NCI-H1694 treated with DMSO at 0.1 percent for 48 hours (cell line): ENCODE measurements at places on chromosomes 4 and X.
A peak's percentile ranks its signal among the peaks of the same experiment; 100 is the strongest.

DNA sequence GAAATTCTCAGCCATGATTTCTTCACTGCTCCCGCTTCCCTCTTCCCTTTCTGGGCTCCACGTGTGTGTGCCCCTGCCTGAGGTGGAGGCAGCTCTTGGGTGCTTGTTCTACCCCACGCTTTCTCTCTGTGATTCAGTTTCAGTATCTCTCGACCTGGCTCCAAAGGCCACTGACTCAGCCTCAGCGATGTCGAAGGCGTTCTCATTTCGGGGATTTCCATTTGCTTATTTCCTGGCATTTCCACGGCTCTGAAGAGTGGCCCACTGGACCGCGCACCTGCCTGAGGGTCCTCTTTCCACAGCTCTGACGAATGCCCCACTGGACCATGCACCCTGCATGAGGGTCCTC is 52.4 kb downstream of the GAK start:
- DNase-seq = no peak

DNA sequence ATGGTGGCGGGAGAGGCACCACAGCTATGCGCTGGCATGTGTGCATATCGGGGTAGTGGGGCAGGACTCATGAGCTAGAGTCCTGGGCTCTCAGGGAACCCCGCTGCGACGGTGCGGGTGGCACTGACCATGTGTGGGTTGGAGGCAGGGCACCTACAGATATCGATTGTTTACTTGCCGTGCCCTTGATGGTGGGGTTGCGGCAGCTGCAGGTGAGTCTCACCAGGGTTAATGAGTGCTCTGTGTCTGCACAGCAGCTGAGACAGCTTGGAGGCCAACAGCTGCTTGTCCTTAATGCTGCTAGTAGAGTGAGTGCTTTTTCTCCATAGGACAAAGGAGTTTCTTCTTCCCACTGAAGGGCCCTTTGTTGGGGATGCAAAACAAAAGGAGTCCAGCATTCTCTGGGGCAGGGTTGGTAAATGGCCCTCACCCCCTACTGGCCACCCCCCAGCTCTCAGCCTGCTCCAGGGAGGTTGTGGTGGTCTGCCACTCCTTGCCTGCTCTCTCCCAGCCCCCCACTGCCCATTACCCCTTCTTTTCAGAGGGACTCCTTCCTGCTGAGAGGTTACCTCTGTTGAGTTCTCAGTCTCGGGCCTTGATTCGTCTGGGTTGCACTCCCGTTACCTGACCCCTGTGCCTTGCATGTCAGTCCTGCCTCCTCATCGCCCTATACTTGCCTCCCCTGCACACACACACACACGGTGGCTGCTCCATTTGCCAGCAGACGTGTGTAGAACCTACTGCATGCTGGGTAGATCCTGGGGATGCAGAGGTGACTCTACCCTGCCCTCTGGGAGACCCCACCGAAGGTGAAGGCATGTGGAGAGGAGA is 52.8 kb downstream of the TBC1D14 start:
- no peak for DNase-seq

DNA sequence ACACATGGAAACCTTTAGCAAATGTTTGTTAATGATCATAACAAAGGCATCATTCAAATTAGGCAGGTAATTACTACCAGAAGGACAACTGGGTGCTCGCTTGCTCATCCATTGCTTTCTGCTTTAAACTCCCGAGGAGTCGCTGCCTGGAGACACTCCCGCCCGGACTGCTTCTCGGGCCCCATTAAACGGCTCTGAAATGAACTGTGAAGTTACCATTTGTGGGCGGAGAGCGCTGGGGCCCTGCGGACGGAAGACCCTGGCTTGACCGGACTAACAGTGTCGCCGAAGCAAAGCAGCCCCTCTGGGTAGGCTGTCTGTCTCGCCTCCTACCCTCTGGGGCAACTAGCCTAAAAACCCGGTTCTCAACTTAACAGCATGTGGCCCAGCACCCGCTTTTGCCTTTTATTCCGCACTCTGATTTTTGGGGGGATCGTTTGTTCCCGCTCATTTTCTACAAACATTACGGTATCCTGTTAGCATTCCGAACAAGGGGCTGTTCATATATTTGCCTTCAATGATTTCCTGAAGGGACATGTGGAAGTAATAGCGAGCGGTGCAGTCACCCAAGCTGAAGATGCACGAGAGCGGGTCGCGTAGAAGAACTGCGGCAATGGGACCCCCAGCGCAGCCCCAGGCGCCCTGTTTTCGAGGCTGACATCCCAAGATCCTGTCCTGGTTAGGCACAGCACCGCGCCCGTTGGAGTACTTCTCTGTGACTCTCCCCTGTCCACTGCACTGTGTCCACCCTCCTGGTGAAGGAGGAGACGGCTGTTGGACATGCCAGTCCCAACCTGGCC is 1.6 kb upstream of the PDGFRA start:
- no peak for DNase-seq

GRCh38 chr4:156924774-156925315 is 46.8 kb downstream of the PDGFC start:
- DNase-seq = no peak

DNA sequence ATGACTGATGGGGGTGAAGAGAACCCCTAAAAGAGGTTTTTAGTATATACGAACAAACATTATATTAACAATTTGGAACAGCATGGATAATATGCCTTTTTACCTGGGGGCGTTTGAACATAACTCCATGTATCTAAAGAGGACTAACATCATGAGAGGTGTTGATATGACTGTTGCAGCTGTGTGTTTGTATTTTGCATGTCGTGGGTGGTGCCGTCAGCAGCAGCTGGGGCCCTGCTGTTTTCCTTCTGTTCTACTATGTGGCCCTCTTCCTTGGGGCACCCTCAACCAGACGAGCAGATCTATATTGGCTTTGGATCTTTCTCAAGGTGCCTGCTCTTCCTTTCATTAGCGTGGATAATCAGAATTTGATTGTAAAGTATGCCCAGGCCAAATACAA is 11.2 kb downstream of the GBA3 start:
- DNase-seq = no peak

GRCh38 chrX:134821370-134821769 is 163.1 kb upstream of the PLAC1 start:
- no peak for DNase-seq

DNA sequence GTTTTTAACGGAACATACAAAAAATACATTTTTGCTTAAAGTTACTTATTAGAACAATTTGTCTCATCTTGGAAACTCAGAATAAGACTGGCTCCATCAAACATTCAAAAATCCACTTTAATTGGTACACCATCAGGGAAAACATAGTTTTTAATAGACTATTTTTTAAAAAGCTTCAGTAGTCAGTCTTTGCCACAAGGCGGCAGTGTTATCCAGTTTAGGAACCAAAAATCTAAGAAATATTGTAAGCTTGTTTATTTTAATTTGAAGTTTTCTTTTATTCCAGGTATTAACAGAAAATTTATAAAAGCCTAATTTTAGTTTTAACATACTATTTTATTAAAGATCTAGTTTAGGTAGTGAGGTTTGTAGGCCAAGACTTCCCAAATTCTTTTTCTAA is 107.7 kb downstream of the APOOL start:
- peak; percentile 3 for DNase-seq

- DNase-seq = no peak
Measured at GRCh38 chr4:53532521-53532920, 58.8 kb downstream of the LNX1 start.

- DNase-seq = no peak
Measured at GRCh38 chr4:41620594-41621256, 82.8 kb downstream of the LIMCH1 start.

GRCh38 chrX:17376431-17377077 is 1.6 kb downstream of the NHS start:
- no peak for DNase-seq

GRCh38 chr4:128141866-128142265 is 80.8 kb downstream of the LARP1B start:
- no peak for DNase-seq

DNA sequence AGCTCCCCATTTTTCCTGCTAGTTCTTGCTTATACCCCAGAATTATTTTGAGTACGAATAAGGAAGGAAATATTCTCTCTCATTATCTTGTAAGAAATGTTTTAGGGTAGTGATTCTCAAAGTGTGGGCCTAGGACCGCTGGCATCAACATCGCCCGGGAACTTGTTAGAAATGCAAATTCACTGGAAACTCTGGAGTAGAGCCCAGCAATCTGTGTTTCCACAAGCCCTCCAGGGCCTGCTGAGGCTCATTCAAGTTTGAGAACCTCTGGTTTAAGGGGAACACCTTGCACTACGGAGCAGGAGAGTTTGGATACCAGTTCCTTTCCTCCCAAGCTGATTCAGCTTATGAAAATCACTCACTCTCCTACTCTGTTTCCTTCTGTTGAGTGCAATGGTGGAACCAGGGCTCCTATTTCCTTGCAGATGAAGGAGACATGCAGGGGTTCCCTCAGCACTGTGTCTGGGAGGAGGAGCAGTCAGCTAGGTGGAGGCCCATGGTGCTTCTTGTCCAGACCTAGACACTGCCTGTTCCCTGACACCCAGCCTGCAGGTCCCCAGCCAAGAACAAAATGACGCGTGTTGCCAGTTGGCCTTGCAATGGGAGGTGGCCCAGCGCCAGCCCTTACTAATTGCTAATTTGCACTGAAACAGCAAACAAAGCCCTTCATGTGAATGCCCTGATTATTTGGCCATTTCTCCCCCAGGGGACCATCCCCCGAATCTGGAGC is 68.5 kb downstream of the CYTL1 start:
- no peak for DNase-seq

DNA sequence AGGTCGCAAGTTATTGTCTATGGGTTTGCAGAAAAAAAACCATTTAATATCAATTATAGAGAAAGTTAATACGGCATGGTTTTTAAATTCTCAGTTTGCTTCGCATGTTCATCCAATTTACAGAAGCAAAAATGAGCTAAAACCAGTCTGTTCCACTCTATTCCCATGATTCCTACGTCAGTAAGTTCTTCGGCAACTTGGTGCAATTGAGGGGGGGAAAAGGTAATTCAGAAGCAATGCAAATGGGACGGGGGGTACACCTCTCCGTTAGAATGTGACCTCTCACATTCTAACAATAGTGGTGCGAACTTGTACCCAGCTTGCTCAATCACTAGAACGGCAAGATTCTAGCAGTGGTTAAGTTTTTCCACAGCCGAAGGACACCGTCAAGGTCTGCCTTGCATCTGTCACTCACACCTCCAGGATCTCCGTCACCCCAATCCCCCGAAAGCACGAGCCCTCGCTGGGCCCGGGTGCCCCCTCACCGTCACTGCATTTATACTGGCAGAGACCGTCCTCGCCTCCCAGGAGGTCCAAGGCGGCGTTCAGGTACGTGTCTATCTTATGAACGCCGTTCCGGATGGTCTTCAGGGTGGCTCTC is 653 bp downstream of the PLA2G12A start:
- DNase-seq = no peak

- no peak for DNase-seq
Measured at GRCh38 chrX:85544609-85545008, 165.1 kb upstream of the POF1B start.

- DNase-seq = no peak
Measured at GRCh38 chr4:78299565-78299972, 242.4 kb downstream of the FRAS1 start.

GRCh38 chrX:17500145-17500579 is 125.2 kb downstream of the NHS start:
- DNase-seq = no peak

DNA sequence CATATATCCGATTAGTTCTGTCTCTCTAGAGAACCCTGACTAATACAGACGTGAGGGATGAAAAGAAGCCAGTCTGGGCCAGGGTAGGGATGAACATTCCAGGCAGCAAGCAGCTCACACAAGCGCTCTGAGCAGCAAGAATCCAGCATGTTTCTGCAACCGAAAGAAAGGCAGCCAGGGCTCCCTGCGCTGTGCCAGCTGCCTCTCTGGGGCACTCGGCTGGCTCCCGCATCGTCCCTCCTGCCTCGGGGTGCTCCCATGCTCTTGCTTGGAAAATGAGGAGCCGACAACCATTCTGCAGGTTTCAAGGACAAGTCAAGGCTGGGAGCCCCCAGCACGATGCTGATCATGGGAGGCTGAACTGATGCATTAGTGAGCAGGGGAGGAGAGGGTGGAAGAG is 7.0 kb downstream of the JAKMIP1 start:
- no peak for DNase-seq

GRCh38 chr4:52512291-52512690 is 146.8 kb downstream of the USP46 start:
- no peak for DNase-seq

GRCh38 chr4:1627417-1628313 is 56.4 kb downstream of the FAM53A start:
- DNase-seq = no peak

DNA sequence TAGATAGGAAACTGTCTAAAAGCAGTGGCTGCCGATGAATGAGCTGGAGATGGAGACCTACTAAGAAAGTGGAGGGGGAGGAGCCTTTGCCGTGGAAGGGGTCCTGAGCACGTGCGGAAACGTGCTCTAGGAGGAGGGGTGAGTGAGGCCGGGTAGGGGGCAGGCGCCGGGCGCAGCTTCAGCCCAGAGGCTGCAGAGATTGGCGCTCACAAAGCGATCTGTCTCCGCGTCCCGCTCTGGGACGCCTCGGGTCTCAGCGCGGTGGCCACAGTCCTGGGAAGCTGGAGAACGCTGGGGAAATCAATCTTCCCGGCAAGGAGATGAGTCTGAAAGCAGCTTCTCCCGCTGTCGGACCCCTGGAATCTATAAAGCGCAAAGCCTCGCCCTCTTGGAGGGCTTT is 444 bp upstream of the ARHGAP6 start:
- DNase-seq = no peak
